ENCODE measurements at places on chromosomes 5 and 9.

GRCh38 chr5:56147659-56148230 lies 85.4 kb downstream of the ANKRD55 start:
- no peak for DNase-seq

DNA sequence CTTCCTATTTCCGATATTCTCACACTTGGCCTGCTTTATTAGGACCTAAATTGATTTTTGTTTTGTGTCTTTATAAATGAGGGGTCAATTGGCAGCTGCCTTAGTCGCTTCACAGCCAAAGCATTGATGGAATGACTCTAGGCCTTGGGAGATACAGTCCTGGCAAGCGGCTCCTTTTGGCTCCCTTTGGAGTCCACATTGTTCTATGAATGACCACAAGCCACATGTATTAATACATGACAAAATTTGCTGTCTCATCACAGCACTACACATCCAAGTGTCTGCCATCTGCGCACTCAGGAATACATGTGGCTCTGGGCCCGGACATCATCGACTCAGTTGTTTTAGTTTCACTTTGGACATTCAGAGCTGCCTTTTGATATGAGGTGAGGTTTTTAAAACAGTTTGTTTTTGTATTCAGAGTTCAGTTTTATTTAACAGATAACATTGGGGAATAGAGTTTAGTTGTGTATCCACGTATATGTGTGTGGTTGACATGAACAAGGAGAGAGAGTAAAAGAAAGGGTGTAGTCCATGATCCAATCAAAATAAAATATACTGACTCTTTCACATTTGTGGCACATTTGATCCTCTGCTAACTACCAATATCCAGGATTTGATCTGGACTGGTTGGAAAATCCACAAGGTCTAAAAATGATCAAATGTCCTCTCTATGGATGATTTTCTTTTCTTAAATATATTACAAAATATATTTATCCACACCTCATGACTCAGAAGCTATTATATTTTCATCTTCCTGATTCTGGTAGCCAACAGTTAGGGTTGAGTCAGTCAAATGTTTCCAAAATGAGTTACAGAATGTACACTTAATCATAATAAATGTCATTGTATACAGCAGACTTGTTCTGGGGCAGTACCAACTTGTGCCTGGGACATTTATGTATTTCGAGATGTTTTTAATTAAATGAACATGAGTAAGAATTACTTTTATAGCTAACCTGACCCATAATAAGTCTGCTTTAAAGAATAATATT lies 114.0 kb upstream of the MTAP start:
- DNase-seq: no peak

DNA sequence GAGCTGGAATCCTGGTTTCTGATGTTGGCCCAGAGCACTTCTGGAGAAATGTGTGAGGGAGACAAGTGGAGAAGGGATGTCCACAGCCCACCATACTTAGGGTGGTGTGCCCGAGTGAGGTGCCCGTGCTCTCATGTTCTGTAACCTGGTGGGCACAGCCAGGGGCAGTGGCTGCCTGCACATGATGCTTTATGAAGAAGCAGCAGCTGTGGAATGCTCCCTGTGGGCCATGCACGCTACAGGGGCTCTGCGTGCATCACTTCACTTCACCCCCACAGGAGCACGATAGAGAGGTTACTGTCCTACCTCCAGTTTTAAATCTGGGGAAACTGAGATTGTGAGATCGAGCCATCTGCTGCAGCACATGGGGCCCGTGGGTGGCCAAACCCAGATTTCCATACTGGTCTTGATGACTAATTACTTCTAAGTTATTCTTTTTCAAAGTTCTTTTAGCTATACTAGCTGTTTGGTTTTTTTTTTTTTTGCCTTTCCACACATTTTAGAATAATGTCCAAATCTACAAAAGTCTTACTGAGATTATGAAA lies 441.6 kb downstream of the GADD45G start:
- no peak for DNase-seq

DNA sequence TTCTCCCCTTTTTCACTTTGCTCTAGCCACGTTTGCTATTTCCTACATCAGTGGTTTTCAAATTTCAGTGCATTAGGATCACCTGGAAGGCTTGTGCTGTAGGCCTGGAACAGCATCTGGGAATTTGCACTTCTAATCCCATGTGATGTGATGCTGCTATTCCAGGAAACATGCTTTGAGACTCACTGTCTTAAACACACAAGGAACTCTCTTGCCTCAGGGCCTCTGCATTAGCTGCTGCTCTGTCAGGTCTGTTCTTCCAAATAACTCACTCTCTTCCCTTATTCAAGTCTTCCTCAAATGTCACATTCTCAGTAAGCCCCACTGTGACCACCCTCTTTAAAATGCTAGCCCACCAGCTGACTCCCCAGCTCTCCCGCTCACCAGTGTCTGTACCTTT lies 204.0 kb downstream of the DNAH5 start:
- DNase-seq: no peak

DNA sequence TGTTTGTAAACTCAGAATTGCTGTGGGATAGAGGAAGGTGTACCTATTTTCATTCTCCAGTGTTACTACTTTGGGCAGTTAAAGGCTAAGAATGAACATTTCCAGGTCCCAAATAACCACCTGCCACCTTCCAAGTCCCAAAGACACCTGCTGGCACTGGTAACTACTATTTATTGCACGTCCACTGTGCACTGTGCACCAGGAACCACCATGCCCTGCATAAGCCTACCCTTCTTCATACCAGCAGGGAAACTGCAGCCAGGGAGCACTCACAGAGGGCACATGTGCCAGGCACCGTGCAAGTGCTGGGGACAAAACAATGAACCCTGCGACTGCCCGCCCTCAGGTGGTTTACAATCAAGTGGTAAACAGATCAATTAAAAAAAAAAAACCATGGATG lies 34.9 kb downstream of the RAPGEF1 start:
- DNase-seq: no peak

- no peak for DNase-seq
Measured at GRCh38 chr5:165565911-165566310, 2060.5 kb downstream of the MAT2B start.

DNA sequence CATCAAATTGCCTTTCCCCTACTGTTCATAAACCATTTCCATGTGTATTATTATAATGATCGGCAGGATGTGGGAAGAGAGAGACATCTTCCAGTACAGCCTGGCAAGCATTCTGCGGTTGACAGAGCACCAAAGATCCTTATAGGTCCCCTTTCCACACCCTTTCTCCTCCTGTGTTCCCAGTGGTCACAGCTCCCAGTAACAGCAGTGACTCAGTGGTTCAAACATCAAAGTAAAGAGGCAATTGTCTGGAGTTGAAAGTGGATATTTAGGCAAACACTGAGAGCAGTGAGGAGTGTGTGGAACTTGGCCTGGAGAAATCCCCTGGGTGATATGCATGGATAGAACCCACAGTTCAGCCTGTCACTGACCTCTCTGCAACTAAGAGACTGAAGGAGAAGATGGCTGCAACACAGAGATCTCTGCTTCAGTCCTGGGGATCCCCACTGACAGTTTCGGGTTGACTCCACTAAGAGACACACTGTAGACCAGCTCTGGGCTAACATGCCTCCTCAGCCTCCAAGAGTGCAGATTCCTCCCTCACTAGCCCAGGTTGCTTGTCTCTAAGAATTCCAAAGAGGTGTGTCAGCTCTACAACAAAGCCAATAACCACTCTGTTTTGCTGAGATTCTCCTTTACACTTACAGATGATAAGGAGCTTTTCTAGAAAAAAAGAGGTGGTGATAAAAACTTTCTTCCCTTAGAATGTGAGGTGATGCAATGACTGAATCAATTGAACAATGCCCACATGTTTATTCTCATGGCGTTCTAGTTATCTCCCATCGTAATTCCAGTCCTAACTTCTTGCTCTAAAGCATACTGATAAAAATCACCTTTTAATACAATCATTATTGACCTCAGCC lies 94.4 kb upstream of the IL6ST start:
- DNase-seq: no peak

GRCh38 chr9:128392302-128393144 lies 21.3 kb downstream of the URM1 start:
- DNase-seq: no peak

DNA sequence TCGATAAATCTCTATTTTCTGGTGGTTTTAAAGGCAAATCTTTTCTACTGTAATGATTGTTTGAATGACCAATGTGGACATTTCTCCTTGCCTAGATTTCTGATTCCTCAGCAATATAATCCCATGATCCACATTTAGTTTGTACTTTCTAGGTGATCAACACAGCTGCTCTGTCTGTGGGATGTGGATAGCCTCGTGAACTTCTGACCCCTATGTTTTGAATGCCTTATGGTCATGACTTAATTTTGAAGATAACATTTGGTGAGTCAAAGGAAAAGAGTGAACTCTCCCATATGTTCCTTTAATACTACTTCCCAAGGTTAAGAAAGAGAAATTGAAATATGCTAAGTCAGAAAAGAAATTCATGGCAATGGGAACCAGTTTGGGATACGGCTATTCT lies 147.5 kb downstream of the CAVIN4 start:
- no peak for DNase-seq

GRCh38 chr5:175590471-175590881 lies 67.4 kb upstream of the HRH2 start:
- DNase-seq: peak; percentile 20

DNA sequence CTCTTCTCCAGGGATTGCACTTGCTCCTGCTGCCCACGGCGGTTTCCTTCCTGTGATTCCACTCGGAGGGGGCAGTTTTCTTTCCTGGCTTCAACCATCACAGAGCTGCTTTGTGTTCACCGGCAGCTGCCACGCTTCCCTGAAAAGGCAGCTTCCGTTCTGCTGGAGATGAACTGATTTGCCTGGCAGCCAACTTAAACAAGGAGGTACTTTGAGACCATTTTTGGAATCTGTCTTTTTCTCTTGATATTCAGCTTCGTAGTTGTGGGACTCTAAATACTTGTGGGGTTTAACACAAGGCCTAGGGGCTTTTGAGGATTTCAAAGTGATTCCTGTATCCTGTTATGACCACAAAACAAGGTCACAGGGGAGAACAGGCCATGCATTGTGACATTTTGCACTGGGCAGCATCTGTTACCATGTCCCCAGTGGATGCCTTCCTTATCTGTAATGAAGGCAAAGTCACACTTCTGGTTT lies 192.0 kb downstream of the MTRR start:
- no peak for DNase-seq

GRCh38 chr9:130763331-130764171 lies 70.0 kb downstream of the EXOSC2 start:
- no peak for DNase-seq

- DNase-seq: no peak
Measured at GRCh38 chr9:104301755-104302154, 202.3 kb upstream of the OR13F1 start.

GRCh38 chr5:181160152-181160754 lies 12.9 kb downstream of the OR2V2 start:
- peak; percentile 87 for DNase-seq

DNA sequence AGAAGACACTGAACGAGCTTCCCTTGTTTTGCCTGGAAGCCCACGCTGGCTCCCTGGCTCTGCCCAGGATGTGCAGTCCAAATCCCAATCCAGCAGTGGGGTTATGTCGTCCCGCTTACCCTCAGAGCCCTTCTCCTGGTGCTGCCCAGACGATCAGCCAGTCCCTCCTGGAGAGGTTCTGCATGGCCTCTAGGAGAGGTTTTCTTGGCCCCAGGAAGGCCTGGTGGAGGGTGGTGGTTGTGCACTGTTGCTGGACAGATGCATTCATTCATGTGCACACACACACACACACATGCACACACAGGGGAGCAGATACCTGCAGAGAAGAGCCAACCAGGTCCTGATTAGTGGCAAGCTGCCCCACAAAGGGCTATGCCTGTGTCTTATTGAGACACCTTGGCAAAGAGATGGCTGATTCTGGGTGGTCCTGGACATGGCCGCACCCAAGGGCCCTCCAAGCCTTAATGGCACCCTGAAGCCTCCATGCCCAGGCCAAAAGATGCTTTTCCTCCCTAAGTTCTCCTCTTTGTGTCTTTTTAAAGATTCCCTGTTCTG lies 10.5 kb upstream of the OLFM1 start:
- DNase-seq: no peak

- no peak for DNase-seq
Measured at GRCh38 chr9:7146582-7146981, 388.8 kb downstream of the KDM4C start.

DNA sequence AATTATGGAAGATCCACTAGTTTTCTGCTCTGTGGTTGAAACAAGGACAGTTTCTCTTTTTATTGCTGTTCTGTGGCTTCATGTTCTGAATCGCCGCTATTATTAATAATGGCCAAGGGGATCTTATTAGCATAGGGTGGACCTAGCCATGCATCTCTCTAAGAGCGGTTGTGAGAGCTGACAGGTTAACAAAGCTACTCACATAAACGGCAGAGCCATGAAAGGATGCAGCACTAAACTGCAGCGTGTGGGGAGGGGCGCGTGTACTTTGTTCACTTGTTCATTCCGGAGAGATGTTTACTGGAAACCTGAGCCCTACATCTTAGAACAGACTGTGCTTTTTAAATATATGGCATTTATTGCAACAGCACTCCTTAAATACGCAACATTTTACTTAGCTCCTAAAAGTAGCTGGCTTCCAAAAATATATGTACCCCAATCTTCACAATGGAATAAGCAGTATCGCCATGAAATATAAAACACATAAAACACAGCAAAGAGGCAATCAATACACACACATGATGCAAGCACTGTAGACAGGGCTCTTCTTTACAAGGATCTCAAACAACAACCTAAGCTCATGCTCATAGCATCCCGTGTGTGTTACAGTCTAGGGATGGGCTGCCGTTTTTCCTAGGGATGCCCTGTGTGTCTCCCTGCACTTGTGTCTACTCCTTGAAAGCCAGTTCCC lies 424.6 kb downstream of the MED10 start:
- no peak for DNase-seq

GRCh38 chr9:118643118-118643517 lies 726.1 kb downstream of the BRINP1 start:
- DNase-seq: no peak

DNA sequence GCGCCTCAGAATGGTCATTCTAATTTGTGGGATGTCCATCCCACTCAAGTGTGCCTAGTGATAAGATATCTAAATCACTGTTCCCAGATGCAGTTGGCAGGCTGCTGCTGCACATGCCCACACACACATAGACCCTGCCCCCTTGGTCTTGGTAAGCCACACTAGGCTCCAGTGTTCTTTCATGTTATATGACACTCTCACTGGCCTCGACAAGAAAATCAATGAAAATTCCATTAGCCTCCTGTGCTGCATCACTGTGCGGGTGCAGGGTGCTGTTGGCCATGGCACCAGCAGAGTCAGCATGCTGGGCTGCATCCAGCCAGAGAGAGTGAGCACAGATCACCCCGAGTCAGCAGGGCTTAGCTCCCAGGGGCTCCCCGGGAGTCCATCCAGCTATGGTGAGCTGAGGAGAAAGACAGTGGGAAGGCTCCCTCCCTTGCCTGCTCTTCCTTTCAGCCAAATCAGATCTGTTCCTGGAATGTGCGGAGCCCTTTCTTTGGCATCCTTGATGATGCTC lies 59.9 kb downstream of the ABLIM3 start:
- no peak for DNase-seq

- no peak for DNase-seq
Measured at GRCh38 chr9:5072871-5073270, 87.8 kb downstream of the JAK2 start.

- no peak for DNase-seq
Measured at GRCh38 chr5:117082977-117083376, 508.4 kb upstream of the SEMA6A start.
